ENCODE measurements at places on chromosomes 6 and 20.

- no peak for DNase-seq
Measured at GRCh38 chr6:121848523-121849255, 413.2 kb downstream of the GJA1 start.

GRCh38 chr6:37667050-37667814, 30.5 kb downstream of the MDGA1 start:
- DNase-seq = no peak

DNA sequence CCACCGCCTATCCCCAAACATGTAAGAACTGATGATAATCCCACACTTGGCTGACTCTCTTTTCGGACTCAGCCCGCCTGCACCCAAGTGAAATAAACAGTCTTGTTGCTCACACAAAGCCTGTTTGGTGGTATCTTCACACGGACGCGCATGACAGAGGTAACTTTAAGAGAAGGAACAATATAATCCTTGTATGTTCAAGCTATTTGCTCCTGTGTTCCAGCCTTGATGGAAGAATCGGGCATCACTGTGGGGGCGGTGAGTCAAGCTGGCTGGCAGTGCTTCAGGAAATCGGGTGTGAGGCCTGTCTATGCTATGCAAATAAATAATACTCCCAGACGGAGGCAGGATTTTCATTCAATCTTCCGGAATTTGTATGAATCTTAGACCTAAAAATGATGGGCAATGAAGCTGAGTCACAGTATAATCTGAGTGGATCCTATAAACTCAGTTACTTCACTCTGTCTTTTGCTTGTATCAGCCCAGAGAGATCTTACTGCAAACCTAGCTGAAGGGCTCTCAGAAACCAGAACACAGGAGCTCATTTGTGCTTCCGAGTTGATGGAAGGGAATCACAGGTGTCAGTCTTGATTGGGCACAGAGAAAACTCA, 45.2 kb upstream of the NT5E start:
- DNase-seq = no peak

- no peak for DNase-seq
Measured at GRCh38 chr20:1306316-1307135, 22.4 kb downstream of the SDCBP2 start.

- DNase-seq = peak; percentile 90
Measured at GRCh38 chr20:32474967-32475811, 109.9 kb downstream of the NOL4L start.

GRCh38 chr20:39773380-39774000, 811.3 kb downstream of the DHX35 start:
- peak; percentile 31 for DNase-seq

DNA sequence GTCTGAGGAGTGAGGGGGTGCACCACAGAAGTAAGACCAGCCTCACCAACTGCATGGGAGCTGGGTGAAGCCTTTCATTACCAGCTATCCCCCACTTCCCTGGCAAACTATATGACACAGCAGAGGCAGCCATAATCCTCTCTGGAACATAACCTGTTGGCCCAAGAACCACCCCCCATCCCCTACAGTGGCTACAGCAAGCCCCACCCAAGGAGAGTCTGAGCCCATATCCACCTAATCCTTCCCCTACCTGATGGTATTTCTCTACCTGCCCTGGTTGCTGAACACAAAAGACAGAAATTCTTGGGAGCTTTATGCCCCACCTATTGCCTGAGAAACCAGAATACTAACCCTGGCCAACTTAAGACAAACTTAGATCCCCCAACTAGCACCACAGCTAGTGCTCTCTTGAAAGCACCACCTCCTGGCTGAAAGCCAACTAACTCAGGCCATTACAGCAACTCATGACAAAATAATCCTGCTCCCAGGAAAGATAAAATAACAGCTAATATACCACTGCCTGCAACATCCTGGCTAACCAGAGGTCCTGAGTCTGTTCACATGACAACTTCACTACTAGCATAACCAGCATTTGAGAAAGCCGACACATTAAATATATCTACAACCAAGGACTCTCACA, 11.2 kb downstream of the RNGTT start:
- DNase-seq = no peak

DNA sequence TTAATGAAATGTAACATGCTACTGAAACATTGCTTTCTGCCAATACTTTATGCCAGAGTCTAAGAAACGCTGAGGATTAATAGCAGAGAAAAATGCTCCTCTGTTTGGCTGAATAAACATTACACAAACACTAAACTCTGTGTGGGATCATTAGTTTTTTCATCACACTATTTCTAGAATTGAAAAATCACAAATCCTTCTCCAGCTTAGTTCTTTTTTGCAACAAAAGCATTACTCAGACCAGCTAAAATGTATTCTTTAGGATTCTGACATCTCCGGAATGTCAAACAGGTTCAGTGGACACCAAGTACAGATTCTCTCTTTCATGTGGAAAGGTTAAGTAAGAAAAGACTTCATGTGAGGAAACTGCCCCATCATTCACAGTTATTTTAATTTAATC, 226.9 kb downstream of the SIM1 start:
- no peak for DNase-seq

DNA sequence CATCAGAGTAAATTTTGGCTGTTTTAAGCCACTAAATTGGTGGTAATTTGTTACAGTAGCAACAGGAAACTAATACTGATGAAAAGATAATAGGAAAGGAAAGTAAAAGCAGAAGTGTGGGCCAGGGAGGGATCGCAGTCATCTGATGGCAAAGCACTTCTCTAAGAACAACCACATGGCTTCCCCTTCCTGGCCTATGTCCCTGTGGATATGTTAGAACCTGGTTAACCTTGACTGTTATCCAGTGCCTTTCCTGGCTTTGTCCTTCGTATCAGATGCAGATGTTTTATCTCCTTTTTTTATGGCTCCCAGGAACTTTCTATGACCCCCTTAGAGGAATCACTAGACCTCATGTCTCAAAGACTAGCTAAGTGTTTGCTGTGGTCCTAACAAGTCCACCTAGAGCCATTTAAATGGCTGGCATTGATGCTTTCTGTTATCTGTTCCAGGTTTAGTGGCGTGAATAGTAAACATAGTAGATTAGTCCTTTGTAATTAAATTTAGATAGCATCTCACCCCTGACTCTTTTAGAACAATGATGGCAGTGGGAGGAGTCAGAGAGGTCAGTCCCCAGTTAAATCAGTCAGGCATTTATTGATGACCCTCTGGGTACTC, 79.2 kb upstream of the PHACTR2 start:
- DNase-seq = no peak

DNA sequence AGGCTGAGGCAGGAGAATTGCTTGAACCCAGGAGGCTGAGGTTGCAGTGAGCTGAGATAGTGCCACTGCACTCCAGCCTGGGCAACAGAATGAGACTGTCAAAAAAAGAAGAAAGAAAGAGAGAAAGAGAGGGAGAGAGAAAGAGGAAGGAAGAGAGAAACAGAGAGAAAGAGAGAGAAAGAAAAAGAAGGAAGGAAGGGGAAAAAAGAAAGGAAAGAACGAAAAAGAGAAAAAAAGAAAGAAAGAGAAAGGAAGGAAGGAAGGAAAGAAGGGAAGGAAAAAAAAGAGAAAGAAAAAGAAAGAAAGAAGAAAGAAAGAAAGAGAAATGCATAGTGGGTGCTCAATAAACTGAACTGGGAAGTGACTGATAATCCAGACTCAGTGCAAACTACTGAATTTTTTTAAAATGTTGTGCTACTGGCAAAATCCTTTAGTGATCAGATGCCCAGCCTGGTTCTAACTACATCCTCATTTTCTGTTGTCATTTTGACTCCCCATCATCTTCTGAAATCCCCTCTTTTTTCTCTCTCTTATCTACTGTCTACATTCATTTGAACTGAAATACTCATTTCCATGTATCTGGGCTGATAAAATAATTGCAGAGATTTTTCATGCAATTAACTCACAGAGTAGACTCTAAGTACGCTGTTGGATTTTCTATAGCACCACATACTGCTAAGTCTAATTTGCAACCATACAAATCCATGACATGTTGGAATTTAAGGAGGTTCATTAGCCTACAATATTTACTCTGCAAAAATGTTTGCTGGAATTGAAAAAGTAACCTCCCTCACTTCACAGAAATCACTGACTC, 85.3 kb upstream of the HIVEP1 start:
- no peak for DNase-seq

DNA sequence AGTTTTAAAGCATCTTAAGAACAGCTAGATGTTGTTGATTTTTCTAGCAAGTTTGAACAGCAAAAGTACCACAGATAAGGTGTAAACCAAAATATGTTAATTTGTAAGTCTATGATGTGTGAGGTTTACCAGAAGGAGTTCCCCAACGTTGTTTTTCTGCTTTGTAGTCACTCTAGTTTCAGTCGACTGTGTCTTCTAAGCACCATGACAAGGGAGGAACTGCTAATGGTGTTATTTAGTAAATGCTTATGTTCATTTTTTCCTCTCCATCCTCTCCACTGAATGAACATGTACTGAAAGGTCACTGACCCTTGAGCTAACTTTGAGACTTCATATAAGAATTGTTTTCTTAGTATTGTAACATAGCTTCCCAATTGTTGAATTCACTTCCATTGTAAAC, 3.0 kb downstream of the ENPP3 start:
- DNase-seq = no peak

GRCh38 chr20:6855104-6855503, 87.6 kb downstream of the BMP2 start:
- DNase-seq = no peak

DNA sequence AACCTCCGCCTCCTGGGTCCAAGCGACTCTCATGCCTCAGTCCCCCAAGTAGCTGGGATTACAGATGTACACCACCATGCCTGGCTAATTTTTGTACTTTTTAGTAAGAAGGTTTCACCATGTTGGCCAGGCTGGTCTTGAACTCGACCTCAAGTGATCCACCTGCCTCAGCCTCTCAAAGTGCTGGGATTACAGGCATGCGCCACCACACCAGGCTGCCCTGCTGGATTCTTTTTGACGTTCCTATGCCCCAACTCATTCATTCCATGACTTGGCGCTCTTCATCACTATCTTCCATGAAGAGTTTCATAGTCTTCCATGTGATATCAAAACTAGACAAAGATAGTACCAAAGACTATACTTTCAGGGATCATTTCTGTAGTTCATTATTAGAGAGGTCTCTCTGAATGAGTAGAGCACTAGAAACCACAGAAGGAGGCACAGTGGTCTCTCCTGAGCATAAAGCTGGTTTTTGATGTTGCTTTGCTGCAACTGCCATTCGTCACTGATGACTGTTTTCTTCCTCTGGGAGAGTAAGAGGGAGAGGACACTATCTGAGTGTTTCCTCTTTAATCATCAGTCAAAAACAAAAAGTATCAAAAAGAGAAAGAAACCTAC, 23.5 kb downstream of the DNAAF9 start:
- DNase-seq = no peak

- no peak for DNase-seq
Measured at GRCh38 chr6:159151266-159151855, 17.8 kb upstream of the FNDC1 start.

DNA sequence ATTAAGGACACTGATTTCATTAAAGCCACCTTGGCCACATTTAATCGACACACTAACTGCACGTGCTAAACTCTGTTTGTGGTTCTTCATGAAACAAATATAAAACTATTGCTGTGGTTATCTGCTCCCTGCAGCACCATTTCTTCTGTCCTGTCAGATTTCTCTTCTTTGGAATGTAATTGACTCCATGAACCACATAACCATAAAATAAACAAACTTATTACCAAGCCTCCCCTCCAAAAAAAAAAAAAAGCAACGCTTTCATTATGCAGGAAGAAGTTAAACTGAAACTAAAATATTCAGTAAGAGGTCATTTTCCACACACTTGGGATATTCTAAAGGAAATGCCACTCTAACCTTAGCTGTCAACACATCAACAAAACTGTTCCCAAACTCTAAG, 319.1 kb upstream of the NT5E start:
- DNase-seq = no peak

DNA sequence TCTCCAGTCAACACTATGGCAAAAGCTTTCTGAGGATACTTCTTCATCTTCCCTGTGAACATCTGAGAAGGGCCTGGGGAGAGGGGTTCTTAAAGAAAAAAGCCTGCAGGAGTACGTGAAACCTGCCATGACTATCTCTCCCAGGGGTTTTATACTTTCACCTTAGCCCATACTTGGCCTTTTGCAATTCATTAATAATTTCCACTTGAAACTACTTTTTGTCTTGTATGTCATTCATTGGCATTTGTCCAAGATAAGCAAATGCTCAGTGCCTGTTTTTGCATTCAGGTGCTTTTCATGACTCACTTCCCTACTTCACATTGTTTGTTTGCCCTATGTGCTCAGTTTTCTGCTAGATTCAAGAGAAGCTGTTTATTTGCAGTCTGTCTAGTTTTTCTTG, 580.3 kb upstream of the GJE1 start:
- peak; percentile 87 for DNase-seq

DNA sequence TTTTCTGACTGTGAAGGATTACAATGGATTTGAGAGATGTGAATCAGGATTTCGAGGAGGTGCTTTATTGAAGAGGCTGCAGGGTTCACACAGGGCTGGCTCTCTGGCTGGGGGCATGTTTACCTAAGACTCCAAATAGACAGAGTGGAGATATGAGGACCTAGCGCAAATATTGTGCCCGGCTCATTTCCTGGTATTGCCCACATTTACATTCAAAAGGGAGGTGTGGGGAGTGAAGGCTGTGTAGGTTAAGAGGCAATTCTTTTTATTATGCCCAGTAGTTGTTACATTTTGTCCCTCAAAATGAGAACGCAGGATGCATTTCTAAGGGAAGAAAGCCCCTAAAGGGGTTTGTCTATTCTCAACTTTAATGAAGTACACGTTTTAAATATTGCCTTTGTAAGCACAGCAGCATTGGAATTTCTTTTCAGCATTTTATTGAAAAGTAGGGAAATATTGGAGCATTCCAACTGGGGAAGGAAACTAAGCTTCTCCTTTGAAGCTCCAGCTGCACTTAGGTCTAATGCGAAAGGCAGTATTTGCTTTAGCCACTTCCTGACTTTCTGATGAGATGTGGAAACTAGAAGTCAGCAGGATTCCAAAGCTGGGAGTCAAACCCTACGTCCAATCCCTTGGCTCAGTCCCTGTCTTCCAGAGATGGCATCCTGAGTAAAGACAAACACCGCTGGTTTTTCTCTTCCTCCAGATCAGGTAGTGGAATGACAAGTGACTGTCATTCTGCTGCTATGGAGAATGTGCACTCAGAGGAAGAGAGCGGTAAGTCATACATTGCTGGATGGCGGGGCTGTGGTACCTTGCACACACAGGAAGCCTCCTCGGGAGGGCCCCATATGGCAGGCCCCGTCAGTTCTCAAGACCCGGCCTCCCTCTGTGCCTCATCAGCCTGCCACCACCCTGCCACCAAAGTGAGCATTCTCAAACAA, 70.7 kb downstream of the MYB start:
- peak; percentile 12 for DNase-seq

- DNase-seq = no peak
Measured at GRCh38 chr6:84462698-84463097, 235.3 kb upstream of the CEP162 start.

DNA sequence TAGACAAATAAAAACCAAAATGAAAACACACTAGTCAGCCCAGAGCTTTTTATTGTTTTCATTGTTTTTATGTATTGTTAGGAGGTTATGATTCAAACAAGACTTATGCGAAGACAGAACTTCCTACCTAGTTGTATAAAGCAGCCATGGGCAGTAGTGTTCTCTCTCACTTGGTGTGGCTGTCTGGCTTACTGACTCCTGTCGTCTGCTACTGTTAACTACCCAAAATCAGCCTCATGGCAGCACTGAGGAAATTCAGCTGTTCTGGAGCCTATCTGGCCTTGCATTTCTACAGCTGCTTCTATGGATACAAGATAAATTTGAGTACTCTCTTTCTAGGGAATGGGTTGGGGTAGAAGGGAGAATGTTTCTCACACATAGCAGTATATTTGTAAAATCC, 20.4 kb downstream of the VTA1 start:
- DNase-seq = no peak

Measured in smooth muscle cell of the brain vasculature (primary cell).